ENCODE measurements at places on chromosomes 3 and 15. TPM values are rescaled to one million over a fixed set of nuclear protein-coding genes. Genes with fewer than 3 reads are reported as not detected.

IMPG2 gene
- 0.45 TPM for total RNA-seq

DNA sequence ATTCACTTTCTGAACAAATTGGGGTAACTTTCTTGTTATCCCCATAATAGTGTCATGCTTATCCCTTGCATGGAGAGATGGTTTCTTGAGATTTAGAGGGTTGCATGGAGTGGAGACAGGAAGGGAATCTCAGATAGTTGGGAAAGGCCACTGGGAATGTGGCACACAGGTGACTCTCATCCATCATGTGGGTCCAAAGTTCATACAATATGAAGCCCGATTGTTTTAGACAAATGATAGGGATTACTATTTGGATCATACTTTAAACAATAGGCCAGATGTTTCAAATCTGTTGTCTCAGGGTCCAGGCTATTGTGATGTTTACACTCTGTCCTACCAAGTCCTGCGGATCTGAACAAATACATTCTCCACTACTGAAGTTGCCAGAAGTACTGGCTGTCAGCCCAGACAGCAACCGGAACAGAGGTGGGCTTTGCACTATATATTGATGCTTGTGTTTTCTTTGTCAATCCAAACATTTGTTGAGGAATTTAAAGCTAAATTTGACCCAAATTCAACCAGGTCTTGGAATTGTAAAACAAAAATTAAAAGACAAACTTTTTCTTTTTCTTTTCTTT is 39.2 kb upstream of the NMNAT3 start:
- no peak for DNase-seq

- DNase-seq, result no peak
Measured at GRCh38 chr3:27208961-27209616, 160.1 kb downstream of the NEK10 start.

DNA sequence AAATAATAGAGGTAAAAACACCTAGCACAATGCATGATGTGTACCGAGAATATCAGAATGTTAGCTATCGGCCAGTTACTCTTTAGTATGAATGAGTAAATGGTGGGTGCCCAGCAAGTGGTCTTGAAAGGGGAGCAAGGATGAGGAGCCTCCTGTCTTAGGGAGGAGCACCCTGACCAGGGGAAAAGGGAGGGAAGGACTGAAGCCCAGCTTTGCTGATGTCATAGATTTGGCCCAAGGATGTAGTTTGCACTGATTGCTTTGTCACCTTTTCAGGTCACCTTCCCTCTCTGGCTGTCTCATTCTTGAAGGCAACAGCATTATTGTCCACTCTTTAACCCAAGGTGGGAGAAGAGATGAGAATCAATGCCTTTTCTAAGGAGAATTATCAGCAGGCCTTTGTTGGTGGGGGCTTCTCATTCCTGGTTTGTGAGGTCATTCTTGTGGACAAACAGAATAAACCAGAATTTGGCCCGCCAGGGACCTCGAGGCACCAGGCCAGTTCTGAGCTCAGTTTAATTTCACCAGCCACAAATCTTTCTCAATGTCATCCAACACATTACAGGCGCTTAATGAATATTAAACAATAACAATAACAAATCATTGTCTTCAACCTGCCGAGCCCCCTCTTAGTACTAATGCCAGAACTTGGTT is 231.3 kb downstream of the VPS13C start:
- DNase-seq, result no peak

GRCh38 chr15:60972866-60973265 is 256.2 kb downstream of the RORA start:
- no peak for DNase-seq

GRCh38 chr3:155010416-155010815 is 69.7 kb upstream of the MME start:
- DNase-seq, result no peak

DNA sequence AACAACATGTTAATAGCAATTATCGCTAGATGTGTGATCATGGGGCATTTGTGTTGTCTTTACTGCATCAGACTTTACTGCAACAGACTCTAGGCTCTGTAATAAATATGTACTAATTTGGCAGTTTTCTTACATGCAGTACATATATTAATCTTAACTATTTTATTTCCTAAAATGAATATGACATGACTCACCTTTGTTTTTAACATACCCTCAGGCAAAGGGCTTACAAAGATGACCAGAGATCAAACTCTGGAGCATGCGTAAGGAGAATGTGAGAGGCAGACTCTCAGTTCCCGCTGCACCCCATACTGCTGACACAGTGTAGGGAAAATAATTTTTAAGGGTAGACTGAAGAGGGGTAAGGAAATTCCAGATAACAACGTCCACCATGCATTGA is 7.2 kb upstream of the FAM174B start:
- no peak for DNase-seq

TGFBR2 gene
- 37.3 TPM for total RNA-seq

DNA sequence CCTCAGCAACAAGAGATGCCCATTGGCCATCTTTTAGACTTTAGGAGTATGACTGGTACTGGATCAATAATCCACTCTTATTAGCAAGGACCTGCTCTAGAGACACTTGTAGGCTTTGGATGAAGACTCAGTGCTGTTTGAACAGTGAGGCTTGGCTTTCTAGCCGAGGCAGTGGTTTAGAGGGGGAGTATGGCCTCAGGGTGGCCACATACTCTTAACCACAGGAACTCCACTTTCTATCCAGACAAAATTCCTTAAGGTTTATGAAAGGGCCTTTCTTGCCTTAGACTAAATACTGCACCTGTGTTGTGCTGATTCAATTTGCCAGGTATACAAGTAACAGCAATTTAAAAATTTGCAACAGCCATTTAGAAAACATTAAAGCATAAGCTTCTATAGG is 1046.3 kb downstream of the DIPK2A start:
- DNase-seq, result no peak

DNA sequence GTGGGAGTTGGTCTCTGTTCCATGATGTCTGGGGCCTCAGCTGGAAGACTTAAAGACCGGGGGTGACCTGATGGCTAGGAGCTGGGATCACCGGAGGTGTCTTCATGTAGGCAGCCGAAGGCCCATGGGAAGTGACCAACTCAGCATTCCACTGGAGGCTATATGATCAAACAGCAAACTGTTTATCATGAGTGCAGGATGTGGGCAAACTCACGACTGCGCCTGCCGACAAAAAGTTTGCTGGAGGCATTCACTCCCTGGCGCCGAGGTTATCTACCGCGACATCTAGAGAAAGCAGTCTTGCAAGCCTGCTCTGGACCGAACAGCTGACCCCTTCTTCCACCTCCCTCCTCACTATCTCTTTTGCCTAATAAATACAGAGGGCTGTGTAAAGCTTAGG is 62.7 kb upstream of the NR2C2 start:
- no peak for DNase-seq

DNA sequence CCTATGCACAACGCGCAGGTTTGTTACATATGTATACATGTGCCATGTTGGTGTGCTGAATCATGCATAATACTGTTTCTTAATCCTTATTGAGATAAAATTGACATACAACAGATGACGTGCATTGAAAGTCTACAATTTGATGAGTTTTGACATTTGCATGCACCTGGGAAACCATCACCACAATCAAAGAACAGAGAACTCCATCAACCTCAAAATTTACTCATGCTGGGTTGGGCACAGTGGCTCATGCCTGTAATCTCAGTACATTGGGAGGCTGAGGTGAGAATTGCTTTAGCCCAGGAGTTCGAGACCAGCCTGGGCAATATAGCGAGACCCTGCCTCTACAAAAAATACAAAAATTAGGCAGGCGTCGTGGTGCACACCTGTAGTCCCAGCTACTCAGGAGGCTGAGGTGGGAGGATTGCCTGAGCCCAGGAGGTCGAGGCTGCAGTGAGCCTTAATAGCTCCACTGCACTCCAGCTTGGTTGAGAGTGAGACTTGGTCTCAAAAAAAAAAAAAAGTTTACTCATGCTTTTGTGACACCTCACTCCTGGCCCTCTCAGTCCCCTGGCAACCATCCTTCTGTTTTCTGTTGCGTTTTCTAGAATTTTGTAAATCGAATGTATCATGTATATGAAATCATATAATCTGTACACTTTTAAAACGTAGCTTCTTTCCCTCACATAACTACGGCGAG is 56.6 kb downstream of the BHLHE40 start:
- DNase-seq, result no peak

- no peak for DNase-seq
Measured at GRCh38 chr3:109819734-109820133, 482.4 kb upstream of the DPPA4 start.

DNA sequence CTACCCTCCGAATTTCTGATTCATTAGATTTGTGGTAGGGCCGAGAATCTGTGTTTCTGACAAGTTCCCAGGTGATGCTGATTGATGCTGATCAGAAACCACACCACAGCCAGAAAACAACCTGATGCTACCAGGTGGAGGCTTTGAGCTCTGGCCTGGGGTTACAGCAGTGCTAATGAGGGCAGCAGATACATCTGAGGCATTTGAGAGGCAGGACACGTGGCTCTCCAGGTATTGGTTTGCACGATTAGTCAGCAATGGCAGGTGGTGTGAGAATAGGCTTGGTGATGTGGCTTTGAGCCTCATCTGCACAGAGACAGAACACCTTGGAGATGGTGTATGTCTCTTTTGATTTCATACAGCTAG is 78.8 kb upstream of the THBS1 start:
- no peak for DNase-seq

DNA sequence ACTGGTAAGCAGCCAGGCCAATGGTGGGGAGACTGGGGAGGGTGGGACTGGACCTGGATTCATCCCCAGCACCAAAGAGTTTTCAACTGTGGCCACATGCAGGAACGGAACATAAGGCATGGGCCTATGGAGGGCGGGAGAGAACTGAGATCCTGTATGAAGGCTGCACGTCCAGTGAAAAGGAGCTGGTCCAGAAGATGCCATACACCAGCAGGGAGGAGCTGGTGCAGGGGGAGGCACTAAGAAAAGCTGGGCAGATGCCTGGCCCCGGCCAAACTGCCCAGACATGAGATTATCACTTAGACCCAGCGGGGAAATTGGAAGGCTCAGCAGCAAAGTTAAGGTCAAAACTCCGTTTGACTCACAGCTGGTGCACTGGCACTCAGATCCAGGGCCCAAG is 58.1 kb upstream of the MCF2L2 start:
- DNase-seq, result no peak

GRCh38 chr3:160981217-160981938 is 123.8 kb downstream of the B3GALNT1 start:
- DNase-seq, result peak; percentile 82

DNA sequence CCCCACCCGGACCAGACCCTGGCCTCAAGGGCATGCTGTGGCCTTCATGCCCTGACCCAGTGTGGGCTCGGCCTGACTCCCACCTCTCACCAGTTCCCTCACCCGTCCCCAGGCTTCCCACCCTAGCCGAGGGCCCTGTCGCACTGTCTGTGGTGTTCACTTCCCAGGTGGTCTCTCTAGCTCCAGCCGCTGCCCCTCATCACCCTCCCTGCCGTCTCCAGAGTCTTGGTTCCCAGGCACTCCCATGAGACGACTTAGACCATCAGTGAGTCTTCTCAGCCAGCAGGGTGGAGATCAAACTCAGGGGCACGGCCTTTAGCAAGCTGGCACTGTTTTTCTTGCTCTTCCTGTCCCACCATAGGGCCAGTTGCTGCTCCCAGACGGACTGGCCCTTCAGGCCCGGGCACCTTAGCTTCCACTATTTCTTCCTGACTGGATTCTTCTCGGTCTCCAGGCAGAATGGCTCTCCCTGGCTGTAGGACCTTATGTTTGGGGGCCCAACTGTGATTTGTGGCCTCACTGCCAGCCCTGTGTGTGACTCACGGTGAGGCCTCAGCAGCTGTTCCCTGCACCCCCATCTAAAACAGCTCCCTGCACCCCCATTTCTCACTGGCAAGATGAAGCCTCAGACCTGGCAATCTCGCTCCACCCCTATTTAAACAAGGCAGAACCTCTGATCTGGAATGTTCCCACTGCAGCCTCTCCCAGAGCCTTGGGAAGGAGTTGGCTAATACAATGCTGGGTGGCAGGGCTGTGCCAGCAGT is 9.4 kb upstream of the PCSK6 start:
- DNase-seq, result no peak

- DNase-seq, result no peak
Measured at GRCh38 chr3:37338500-37338899, 164.1 kb upstream of the LRRFIP2 start.

APOD gene
- not detected for total RNA-seq

GRCh38 chr3:114151091-114151490 is 27.8 kb downstream of the DRD3 start:
- DNase-seq, result no peak

- no peak for DNase-seq
Measured at GRCh38 chr3:23182996-23183513, 20.1 kb upstream of the UBE2E2 start.

DNA sequence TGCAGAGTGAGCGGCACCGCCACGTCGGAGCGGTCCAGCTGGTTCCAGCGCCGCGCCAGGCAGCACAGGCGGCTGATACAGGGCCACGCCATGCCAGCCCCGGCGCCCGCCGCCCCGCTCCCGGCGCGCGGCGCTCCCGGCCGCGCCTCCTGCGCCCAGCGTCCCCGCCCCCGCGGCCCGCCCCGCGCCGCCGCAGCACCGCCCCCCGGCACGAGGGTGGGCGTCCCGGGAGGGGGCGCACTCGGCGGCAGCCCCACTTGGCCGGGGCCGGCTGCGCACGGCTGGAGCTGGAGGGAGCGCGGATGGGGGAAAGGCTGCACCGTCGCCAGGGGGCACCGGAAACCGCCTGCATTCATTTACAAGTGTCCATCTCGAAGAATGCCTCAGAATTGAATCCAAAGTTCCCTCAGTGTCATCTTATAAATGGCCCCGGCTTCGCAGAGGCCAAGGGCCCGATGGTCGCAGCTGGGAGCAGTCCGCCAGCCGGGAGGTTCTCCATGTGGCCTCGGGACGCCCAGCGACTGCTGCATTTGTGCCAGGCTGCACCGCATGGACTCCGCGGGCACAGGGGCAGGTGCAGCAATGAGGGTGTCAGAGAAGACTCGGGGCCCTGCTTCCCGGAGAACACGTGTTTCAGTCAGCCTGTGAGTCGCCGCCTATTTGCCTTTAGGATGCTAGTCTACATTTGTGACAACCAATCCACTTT is at the start of gene MAP6D1:
MAP6D1 (minus strand) TSS at position 122 of the 706 bp plus-strand sequence; CDS start at position 92, 30 bp downstream.
- DNase-seq, result no peak

DNA sequence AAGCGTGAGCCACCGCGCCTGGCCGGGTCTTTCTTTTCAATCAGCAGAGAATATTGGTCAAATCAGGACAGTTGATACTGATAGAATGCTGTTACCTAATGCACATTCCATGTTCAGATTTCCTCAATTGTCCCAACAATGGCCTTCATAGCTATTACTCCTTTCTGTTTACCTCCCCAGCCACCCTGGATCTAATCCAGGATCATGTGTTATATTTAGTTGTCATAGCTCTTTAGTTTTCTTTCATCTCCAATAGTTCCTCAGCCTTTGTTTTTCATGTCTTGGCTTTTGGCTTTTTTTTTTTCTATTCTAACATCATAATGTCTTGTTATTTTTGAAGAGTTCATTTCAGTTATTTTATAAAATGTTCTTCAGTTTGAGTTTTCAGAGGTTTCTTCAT is 14.6 kb downstream of the USP3 start:
- no peak for DNase-seq

DNA sequence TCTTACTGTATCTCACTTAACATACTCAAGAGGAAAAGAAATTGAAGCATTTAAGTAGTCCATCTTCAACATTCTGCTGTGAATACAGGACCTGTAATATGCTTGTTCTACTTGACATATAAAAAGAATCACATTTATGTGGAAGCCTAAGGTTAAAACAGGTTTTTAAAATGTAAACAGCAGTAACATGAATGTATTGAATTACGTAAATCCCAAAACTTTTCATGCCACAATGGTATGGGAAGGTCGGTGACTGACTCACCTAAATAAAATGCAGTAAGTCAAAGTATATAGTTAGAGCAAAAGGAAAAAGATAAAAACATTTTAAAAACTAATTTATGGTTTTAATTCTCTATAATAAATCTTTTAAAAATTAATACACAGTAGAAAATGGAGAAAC is 115.7 kb upstream of the TJP1 start:
- DNase-seq, result no peak

P4HTM gene
- 34.7 TPM for total RNA-seq

- no peak for DNase-seq
Measured at GRCh38 chr3:38604246-38604645, 45.2 kb downstream of the SCN5A start.
